Stimulated activated CD8-positive, alpha-beta memory T cell treated with anti-CD3 and anti-CD28 coated beads, Interleukin-7, amount 100 ng/mL, for 48 hours (primary cell): ENCODE measurements at places on chromosomes 12 and 14.

- peak; percentile 77 for DNase-seq
Observed at GRCh38 chr14:105065280-105066228, at the start of gene GPR132. Gene GPR132, minus strand, starts transcription at chr14:105065430. Its CDS starts 10,010 bp downstream, at chr14:105055420.

DNA sequence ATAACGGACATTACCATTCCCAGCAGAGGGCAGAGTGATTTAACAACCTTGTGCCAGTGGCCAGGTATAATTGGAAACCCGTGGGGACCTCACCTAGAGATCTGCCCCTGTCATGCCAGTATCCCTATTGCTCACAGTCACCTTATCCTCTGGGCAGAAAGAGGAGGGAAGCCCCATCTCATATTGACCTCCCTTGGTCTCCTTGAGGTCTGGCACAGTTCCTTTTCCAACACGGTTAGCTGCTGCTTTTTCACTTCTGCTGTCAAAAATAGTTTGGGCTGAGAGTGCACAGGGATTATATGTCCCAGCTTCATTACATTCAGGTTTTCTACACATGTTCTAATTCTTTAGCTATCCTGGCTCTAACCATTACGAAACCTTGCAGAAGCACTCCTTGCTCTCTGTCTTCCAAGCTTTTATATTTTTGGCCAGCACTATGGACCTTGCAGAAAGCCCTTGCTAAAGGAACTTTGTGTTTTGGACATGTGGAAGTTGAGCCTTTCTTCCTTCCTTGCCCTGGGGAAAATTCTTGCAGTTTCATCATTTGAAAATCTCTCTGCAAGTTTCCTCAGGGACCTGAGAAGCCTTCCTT lies 111.7 kb upstream of the MIS18BP1 start:
- no peak for DNase-seq

DNA sequence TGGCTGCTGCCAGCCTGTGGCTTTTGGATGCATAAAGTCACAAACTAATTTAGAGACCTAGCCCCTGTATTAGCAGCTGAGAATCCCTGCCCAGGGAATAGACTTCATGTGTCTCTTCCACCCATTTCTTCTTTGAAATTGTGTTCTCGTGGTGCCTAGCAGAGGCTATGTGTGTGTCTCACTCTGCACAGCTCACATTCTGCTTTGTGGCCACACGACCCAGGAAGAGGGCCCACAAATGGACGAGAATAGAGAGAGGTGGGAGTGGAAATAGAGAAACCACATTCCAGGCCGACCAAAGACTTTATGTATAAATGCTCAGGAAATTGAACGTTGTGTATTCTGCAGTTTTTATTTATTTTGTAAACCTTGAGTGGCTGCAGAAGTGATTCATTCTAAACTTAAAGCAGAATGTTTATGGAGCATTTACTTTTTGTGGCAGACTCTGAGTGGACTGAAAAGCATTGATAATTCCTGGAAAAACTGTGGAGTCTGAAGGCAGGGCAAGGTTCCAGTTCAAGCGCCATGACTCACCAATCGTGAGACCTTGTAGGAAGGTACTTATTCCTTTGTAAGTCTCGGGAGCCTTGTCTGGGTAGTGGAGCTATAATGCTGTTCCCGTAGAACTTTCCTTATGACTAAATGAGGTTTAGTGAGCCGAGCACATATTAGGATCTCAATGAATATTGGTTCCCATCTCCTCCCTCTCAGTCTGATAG lies 9.1 kb downstream of the B4GALNT3 start:
- no peak for DNase-seq

DNA sequence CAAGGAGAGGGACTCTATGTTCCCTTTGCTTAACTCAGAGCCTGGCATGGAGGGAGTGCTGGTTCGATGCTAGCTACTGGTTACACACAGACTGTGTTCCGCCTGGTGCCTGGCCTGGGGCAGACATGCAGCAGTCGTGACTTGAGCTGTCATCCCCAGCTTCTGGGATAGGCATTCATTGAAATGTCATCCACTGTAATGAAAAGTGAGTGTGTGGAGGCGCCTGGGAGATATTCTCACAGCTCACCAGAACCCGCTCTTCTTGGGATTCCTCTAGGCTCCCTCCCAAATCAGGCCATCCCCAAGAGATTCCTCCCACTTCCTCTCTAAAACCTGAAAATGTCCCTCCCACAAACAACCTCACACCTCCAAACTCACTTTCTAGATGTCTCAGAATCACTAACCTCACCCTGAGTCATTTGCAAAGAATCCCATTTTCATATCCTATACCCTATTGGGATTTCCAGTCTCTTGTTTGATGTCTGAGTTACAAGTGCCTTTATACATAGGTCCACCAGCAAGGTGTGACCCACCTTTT lies 82.8 kb downstream of the CRACR2A start:
- no peak for DNase-seq

- no peak for DNase-seq
Observed at GRCh38 chr12:31326736-31327659, 1.0 kb upstream of the SINHCAF start.

DNA sequence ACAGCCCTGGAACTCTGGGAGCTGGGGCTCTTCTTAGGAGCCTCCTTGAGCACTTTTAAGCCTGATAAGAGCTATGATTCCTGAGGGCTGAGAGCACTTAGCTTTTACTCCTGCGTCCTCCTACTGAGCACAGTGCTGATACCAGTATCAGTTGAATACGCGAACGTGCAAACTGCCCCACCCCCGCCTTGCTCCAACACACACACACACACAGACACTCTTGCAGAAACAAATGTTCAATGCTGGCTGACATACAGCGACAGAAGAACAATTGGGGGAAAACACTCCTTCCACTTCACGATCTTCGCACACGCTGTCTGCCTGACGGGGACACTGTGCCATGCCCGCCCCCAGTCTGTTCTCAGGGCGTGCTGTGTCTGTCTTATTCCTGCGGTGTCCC lies 57.2 kb upstream of the DLK1 start:
- DNase-seq: no peak

- DNase-seq: no peak
Observed at GRCh38 chr12:64395739-64396138, 5.2 kb upstream of the C12orf56 start.

GRCh38 chr14:41699486-41699885 lies 92.8 kb downstream of the LRFN5 start:
- DNase-seq: no peak

DNA sequence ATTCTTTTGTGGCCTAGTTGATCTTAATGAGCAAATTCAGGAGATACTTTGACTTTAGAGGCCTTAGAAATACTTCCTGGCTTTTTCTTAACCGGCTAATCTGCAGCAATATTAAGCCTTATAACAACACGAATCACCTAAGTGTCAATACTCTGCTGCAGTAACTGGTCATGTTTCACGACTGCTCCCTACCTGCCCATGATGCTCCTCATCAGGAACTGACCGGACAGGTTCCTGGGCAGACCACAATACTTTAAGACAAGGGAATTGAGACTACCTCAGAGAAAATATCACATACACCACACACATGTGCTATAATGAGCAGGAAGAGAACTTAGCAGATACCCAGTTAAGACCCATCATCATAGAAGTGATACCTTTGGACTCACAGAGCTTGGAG lies 211.9 kb upstream of the BMP4 start:
- DNase-seq: no peak

DNA sequence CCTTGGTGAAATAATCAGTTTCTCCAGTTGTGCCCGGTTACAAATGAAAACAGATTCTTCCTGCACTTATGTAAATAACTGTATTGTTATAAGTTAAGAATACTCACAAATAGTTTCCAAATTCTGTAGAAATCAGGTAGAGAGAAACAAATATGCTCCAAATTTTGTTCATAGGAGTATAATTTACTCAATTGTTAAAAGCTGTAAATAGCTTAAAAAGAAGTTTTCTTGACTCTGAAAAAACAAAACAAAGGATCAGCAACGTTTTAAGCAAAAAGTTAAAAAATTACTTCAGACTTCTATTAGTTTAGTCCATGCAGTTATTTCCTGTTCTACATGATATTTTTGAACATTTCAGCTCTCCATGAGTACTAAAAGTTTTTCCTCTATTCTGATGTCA lies 30.0 kb upstream of the SLC38A4 start:
- no peak for DNase-seq

DNA sequence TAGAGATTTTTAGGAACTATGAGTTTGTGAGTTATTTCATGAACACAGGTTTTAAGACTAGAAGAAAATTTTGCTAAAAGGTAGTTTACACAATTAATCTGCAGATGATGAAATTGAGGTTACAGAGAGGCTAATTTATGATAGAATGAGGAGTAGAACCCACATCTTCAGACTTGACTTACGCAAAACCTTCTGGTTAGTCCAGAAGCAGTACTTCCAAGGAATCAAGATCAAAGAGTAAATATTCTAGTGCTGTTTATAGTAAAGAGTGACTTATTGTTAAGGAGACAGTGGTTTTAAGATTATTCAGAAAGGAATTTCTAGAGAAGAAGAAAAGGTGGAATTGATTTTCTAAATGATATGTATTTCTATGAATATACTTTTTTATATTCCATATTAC lies 10.6 kb upstream of the KITLG start:
- DNase-seq: no peak
